ENCODE measurements at places on chromosomes 16 and 17. TPM values are rescaled to one million over a fixed set of nuclear protein-coding genes. Genes with fewer than 3 reads are reported as not detected.

Gene GUCY2D
- not detected for total RNA-seq

- no peak for DNase-seq
These were observed 143.4 kb upstream of the HS3ST2 start for GRCh38 chr16:22670551-22671041.

DNA sequence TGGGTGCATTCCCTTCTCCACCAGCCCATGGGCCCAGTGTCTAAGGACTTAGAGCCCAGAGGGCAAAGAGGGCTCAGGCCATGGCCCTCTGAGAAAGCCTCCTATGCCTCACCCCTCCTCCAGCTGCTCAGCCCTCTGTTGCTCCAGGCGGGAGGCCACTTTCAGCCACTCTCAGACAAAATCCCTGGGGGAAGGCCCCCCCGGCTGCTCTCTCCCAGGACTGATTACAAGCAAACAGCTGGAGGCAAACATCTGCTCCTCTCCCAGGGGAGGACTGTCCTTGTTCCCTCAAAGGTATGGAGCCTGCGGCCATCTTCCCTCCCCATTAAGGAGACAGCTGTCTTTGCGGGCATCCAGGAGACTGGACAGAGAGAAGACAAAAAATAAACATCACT, 54.9 kb upstream of the DLX4 start:
- no peak for DNase-seq

DNA sequence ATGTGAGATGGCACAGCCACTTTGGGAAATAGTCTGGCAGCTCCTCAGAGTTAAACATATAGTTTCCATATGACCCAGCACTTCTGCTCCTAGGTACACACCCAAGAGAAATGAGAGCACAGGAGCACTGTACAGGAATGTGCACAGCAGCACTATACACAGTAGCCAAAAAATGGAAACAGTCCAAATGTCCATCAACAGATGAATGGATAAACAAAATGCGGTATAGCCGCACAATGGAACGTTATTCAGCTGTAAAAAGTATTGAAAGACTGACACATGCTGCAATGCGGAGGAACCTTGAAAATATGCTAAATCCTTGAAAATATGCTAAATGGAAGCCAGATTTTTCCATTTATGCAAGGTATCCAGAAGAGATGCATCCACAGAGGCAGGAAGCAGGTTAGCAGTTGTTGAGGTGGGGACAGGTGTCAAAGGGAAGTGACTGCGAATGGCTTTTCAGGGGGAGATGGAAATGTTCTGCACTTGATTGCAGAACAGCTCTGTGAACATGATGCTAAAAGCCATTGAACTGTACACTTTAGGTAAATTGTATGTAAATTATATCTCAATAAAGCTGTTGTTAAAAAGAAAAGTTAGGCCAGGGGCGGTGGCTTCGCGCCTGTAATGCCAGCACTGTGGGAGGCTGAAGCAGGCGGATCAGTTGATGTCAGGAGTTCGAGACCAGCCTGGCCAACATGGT, 80.7 kb downstream of the MPRIP start:
- DNase-seq = no peak

Gene PIRT
- total RNA-seq = 0.42 TPM

Gene CDC6
- 0.32 TPM for total RNA-seq

DNA sequence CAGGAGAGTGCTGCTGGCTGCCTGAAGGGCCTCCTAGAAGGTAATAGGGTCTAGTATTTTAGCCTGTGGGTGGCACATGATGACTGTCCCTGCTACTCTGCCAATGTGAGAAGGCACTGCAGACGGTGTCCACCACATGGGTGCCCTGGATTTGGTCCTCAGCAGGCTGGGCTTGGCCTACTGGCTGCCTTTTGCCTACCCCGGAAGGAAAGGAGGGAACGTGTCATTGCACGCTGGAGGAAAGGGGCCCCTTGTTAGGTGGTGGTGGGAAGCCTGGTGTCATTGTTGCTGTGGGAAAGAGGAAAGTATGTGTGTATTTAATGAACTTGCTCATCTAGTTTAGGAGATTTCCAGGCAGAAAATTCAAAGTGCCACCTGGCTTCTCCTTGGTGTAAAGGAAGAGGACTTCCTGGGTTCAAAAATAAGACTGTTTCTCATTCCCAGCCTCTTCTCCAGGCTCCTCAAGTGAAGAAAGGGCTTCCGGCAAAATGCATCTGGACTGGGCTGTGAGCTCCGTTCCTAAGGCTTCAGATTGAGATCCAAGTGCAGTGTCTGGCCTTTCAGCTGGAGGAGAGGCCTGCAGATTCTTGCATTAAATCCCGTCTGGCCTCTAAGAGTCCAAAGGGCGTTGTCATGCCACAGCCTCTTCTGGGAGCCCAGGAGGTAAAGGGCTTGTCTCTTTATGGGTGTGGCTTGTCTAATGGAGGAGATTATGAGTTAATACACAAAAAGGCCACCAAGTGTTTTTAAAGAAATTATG, 55.1 kb downstream of the RPTOR start:
- no peak for DNase-seq

Gene ASGR2
- 1.5 TPM for total RNA-seq

GRCh38 chr17:27477050-27477888, 21.0 kb downstream of the KSR1 start:
- DNase-seq = no peak

DNA sequence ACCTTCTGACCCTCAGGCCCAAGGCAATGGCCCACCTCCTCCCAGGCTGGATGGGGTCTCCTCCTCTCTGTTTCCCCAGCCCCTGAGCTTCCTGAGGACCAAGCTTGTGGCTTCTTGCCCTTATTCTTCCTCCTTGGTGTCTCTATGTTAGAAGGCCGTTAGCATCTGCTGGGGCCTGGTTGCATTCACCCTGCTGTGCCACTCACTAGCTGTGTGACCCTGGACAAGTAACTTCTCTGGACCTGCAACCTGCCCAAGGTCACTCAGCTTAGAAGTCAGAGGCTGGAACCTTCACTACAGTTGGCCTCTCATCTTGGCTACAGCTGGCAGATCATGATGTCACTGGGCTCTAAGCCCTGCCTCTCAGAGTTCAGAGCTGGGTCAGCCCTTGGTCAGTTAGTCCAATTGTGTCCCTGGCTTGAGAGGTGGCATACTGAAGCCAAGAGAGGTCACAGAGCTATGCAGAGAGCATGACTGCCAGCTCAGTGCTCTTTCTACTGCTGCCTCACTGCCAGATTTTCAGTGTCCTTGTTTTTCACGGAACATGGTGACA, 3.0 kb downstream of the MT2A start:
- no peak for DNase-seq

DNA sequence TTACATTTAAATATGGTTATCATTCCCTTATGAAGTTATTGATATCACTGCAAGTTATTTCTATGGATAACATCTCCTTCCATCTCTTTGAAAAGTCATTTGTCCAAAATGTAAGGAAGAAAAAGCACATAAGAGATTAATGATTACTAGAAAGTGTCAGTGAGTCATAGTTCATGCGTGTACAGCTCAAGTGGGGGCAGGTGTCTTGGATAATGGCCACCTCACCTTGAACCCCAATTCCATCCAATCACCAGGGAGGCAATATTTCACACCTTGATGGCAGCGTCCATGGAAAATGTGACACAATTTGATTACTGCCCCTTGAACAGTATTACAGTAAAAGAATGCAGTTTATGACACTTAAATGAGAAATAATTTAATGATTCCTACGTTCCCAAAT, 358.3 kb upstream of the SOX9 start:
- no peak for DNase-seq

DNA sequence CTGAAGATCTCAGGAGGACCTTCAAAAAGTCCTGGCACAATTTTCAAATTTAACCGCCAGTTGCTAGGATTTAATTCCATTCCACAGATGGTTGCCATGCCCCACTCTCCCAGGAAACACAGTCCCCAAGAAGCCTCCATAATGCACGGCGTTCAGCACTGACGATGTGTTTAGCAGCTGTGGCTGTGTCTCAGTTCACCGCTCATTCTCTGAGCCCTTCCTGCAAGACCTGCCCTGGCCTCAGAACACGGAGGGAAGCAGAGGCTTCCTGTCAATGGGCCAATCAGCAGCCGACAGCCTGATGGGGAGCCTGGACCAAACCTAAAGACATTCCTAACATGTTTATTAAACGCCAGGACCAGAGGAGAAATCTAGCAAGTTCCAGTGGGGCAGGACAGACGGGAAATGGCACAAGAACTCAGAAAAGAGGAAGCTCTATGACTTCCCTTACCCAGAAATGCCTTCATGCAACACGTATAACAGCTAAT, 4.9 kb downstream of the MYLK3 start:
- no peak for DNase-seq

Gene ZC3H7A
- 61.0 TPM for total RNA-seq

Gene CDYL2
- total RNA-seq = 0.83 TPM

DNA sequence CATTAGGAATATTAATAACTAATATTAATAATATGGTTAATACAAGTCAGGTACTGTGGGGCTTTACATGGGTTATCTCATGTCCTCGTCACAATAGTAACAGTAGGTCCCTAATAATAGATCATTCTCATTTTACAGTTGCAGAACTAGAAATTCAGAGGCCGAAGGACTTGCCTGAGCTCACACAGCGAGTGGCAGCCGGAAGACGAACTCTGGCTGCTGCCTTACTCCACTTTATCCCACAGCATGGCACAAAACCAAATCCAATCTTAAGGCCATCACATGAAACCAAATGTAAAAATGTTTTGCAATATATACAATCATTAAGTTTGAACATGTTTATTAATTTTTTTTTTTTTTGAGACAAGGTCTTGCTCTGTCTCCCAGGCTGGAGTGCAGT, 13.6 kb downstream of the GNA13 start:
- no peak for DNase-seq

Gene CDH1
- total RNA-seq = 0.32 TPM

GRCh38 chr17:4703330-4703691, 626 bp downstream of the PELP1 start:
- no peak for DNase-seq

DNA sequence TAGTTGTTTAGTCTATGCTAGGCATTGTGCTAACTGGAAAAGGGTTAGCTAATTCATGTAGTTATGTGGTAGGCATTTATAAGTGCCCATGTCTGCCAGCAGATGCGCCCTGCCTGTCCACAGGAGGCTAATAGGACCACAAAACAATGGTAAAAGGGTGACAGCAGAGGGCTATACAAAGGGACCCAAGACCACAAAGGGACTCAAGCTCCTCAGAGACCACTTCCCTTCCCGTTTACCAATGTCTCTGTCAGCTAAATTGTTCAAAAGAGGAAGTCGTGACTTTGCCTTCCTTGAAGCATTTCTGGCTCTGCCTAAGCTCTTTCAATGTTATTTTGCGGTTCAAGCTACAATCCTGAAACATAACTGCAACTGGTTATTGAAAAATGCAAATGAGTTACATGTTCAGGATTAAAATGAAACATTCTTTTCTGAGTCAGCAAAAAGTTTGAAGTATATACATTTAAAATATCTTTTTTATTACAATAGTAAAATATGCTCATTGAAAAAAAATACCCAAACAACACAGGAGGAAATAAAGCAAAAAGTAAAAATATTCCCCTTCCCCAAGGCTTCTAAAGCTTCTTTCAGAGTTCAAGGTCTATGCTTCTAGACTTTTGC, 149.2 kb downstream of the MAF start:
- no peak for DNase-seq

Gene CLEC10A
- 12.4 TPM for total RNA-seq

Gene CSNK1D
- total RNA-seq = 59.8 TPM

GRCh38 chr17:58447039-58447975, 30.0 kb upstream of the RNF43 start:
- no peak for DNase-seq

- no peak for DNase-seq
These were observed 17.8 kb upstream of the KSR1 start for GRCh38 chr17:27438348-27438998.

DNA sequence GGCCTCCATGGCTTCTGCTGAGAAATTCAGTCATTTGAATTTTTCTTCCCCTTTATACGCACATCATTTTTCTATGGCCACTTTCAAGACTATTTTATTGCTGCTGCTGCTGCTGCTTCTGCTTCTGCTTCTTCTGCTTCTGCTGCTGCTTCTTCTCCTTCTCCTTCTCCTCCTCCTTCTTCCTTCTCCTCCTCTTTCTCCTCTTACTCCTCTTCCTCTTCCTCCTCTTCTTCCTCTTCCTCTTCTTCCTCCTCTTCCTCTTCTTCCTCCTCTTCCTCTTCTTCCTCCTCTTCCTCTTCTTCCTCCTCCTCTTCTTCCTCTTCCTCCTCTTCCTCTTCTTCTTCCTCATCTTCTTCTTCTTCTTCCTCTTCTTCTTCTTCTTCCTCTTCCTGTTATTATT, 22.4 kb downstream of the CPD start:
- no peak for DNase-seq

Gene HAS3
- 0.57 TPM for total RNA-seq

Gene STH
- total RNA-seq = not detected

GRCh38 chr16:67163164-67163998, 1.2 kb upstream of the HSF4 start:
- no peak for DNase-seq

- peak; percentile 92 for DNase-seq
These were observed 700 bp downstream of the UBN1 start for GRCh38 chr16:4847774-4848587.

Gene ABI3
- 5.0 TPM for total RNA-seq
